ENCODE measurements at places on chromosomes 4 and X. TPM values are rescaled to one million over a fixed set of nuclear protein-coding genes. Genes with fewer than 3 reads are reported as not detected.

- DNase-seq, result peak; percentile 15
These were observed 57.0 kb upstream of the PPP2R3B start for GRCh38 chrX:443536-444210.

The PTCHD1 gene
- total RNA-seq, result 1.9 TPM

DNA sequence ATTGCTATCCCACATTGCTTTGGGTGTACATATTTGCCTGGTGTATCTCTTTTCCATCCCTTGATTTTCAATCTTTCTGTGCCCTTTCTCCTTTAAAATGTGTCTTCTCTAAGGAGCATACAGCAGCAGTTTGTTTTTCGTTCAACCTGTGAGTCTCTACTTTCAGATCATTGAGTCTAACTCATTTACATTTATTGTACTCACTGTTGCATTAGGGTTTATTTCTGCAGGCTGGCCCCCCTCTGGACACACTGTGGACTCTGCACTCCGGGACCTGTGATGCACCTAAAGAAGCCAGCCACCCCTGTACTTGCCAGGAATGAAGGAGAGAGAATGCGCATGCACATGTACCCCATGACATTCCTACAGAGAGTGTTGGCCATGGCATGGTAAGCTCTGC lies 93.0 kb downstream of the FAM53A start:
- no peak for DNase-seq

The GCNA gene
- total RNA-seq, result 3.1 TPM

The LRCH2 gene
- 10.5 TPM for total RNA-seq

DNA sequence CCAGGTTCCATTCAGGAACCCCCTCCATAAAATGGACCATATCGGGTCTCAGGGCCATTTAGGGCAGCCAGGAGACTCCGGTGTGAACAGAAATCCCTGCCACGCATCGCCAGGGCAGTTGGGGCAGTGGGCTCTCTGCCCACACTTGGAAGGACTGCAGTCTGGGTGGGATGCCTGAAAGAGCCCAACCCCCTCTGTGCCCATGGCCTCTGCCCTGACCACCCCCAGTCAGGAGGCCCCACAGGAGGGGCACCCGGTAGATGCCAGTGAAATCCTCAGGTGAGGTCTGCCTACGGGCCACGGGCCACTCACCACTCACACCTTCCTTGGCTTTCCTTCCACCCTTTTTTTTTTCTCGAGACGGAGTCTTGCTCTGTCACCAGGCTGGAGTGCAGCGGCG lies 4.8 kb downstream of the PRAF2 start:
- DNase-seq, result no peak

GRCh38 chr4:41619161-41619560 lies 81.2 kb downstream of the LIMCH1 start:
- DNase-seq, result no peak

GRCh38 chr4:140372751-140373327 lies 607 bp upstream of the SCOC start:
- DNase-seq, result no peak

Data from chondrocyte (in vitro differentiated cells).